ENCODE measurements at places on chromosomes 7 and 10.

DNA sequence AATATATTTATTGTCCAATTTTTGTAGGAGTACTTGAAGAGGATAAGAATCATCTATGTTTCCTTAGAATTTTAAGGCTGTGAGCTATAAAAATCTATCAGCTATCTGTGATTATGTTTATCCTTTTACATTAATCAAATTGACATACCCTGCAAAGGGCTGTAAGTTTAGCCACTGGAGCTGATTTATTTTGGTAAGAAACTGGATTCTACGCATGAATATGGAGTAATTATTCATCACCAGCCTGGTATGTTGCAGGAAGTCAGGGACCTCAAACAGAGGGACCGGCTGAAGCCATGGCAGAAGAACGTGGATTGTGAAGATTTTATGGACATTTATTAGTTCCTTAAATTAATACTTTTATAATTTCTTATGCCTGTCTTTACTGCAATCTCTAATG lies 696.9 kb downstream of the DNAJB9 start:
- H3K4me3 ChIP-seq = no peak overlapping the region
- H3K4me1 ChIP-seq = no peaks in the 10 kb centered on the region
- no peaks in the 10 kb centered on the region for H3K27me3 ChIP-seq
- no peak for DNase-seq

DNA sequence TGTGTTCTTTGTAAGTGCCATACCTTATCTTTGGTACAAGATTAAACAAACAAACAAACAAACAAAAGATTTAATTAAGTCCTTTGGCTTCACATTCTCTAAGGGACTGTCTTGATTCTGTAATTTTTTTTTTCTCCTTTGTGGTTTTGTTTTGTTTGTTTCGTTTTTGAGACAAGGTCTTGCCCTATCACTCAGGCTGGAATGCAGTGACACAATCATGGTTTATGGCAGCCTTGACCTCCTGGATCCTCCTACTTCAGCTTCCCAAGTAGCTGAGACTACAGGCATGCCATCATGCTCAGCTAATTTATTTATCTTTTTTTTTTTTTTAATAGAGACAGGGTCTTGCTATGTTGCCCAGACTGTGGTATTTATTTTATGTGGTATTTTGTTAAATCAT lies 165.8 kb downstream of the LRRC4 start:
- no peaks in the 10 kb centered on the region for H3K4me1 ChIP-seq
- H3K4me3 ChIP-seq = no peak overlapping the region
- no peaks in the 10 kb centered on the region for H3K27me3 ChIP-seq
- H3K36me3 ChIP-seq = no peaks in the 10 kb centered on the region
- no peak overlapping the region for H3K27ac ChIP-seq

GRCh38 chr10:9577746-9578145 lies 1439.9 kb upstream of the CELF2 start:
- no peaks in the 10 kb centered on the region for H3K36me3 ChIP-seq
- H3K27me3 ChIP-seq = no peaks in the 10 kb centered on the region
- DNase-seq = no peak
- no peaks in the 10 kb centered on the region for H3K4me1 ChIP-seq
- H3K27ac ChIP-seq = no peak overlapping the region

DNA sequence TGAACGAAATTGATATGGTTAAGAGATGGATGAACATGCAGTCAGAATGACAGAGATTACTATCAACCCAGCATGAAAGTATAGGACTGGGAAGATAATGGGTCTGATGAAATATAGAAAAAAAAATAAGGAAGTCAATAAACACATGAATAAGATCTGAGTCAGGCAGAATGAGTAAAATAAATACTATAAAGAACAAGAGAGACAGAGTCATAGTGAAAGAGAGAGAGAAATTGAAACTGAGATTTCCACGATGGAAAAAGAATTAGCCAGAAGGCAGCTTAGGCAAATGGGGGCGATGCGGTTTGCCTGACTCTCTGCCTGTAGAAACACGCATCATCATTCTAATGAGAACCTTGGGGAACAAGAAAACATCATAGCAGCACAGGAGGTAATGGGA lies 26.6 kb downstream of the SEMA3D start:
- H3K27me3 ChIP-seq = no peaks in the 10 kb centered on the region
- no peak overlapping the region for H3K27ac ChIP-seq
- no peak for DNase-seq

DNA sequence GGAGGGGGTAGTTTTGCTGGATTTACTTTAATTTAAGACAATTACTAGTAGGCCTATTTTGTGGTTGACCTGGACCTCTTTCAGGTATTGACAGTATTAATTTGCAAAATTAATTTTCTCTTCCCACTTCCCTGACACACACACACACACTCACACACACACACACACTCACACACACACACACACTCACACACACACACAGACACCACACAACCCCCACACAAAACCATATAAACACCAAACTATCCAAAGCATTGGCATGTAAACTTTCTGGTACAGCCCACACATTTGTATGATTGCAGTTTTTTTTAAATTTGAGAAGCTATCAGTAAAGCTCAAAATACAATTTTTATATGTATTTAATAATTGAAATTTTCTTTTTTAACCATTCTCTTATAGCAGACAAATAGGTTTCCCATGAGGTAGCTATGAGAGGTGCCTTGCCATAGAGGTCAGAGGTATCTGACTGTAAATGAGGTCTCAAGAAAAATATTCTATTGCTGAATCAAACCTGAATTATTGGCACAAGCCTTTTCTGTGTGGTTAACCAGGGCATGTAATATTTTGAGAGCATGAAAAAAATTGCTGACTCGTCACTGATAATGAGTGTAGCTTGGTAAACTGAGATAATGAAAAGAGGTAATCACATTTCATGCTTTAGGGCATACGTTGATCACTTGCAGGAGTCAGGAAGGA lies 306.5 kb downstream of the GATA3 start:
- no peaks in the 10 kb centered on the region for H3K27me3 ChIP-seq
- no peaks in the 10 kb centered on the region for H3K36me3 ChIP-seq
- no peak for DNase-seq
- H3K4me1 ChIP-seq = no peaks in the 10 kb centered on the region
- no peak overlapping the region for H3K27ac ChIP-seq

GRCh38 chr10:17067376-17068264 lies 62.0 kb downstream of the CUBN start:
- H3K36me3 ChIP-seq = no peaks in the 10 kb centered on the region
- DNase-seq = no peak
- H3K27ac ChIP-seq = no peak overlapping the region
- no peaks in the 10 kb centered on the region for H3K27me3 ChIP-seq
- H3K4me1 ChIP-seq = peaks cover 4% of the 10 kb centered on the region

DNA sequence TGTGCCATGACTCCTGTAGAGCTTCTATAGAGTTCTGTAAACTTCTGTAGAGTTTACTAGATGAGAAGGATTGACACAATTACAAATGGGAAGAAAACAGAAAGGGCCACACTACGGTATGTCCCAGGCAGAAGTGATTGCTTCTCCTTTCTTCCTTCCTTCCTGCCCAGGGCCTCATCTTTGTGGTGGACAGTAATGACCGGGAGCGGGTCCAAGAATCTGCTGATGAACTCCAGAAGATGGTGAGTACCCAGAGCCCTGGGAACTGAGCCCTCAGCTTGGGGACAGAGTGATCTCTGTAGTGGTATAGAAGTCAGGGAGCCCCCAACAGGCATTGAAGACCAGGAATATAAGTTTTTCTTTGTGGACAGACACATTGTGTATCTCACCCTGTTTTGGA lies 1.7 kb downstream of the ARF5 start:
- no peaks in the 10 kb centered on the region for H3K4me1 ChIP-seq
- peaks cover 9% of the 10 kb centered on the region for H3K36me3 ChIP-seq
- no peak overlapping the region for H3K27ac ChIP-seq
- no peak for DNase-seq
- no peaks in the 10 kb centered on the region for H3K27me3 ChIP-seq

DNA sequence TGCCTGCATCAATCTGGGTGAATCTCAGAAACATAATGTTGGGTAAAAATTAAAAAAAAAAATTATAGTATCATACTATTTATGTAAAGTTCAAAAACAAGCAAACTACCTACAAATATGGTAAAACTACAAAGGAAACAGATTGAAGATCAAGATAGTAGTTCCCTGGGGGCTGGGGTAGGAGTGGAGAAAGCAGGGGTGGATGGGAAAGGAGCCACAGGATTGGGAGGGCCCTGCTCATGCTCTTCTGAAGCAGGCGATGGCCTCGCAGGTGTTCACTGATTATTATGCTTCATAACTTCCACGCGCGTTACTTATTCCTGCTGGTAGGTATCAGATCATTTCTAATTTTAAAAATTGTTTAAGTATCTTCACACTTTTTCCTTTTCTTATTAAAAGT lies 96.0 kb upstream of the GATA3 start:
- no peak for DNase-seq
- no peaks in the 10 kb centered on the region for H3K4me1 ChIP-seq
- H3K27me3 ChIP-seq = no peaks in the 10 kb centered on the region
- H3K36me3 ChIP-seq = no peaks in the 10 kb centered on the region

Measured in mesendoderm (in vitro differentiated cells).